ENCODE measurements at places on chromosomes 1 and 21.

- DNase-seq: no peak
Measured at GRCh38 chr1:111761717-111762116, 6.0 kb downstream of the DDX20 start.

DNA sequence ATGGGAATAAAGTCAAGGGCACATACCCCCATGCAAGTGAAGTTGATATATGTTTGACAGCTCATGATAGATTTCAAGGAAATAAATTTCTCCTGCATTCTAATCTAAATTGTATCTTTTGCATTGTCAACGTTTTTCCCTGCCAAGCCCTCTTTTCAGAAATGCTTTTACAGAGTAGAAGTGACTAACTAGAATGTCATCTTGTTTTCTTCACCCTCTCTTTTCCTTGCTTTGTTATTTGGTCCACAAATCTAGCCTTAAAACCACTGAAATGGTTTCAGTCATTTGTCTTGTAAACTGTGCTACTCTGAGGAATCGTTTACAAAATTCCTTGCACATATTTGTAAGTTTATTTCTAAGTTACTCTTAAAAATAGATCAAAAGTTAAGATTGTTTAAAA is 600.8 kb upstream of the CXADR start:
- no peak for DNase-seq

DNA sequence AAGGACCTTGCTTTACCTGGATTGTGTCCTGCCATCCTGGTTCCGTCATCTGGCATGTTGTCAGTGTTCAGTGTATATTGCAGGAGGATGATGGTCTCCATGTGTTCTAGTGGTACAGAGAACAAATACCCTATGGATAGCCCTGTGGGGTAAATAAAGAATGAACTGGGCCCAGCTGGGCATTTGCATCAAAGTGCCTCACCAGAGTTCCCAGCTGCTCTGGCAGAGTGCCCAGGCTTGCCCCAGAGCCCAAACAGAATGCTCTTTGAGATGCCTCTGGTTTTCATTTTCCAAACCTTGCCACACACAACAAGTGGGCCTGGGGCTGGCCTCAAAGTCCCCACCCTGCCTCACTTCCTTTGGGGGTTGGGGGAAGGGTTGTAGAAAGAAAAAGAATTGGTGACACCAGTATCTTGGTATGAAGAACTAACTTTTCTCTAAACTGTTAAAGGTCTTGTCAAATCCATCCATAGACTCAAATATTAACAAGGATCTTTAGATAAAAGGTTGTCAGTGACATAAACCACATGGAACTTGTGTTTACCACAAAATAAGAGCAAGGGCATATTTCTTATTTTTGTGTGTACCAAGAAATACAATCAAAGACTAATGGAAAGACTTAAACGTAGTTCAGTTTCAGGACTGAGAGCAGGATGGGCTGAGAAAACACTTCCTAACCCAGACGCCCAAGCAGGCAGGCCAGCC is 82.2 kb downstream of the LMO4 start:
- no peak for DNase-seq

DNA sequence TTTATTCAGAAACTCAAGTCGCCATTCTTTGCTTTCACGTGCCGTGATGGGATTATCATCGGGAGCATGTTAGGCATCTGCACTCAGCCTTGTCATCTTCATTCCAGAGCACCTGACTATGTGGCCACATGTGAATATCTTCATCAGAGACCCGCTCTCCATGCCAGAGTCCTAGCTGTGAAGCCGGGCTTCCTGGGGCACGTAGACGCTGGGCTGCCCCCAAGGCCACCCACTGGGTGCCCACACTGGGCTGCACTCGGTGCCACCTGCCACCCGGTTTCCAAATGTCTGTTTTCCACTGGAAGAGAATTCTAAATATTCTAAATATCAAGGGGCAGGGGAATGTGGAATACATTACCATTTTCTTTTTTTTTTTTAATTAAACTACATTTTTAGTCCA is 43.8 kb downstream of the SLC37A1 start:
- no peak for DNase-seq

DNA sequence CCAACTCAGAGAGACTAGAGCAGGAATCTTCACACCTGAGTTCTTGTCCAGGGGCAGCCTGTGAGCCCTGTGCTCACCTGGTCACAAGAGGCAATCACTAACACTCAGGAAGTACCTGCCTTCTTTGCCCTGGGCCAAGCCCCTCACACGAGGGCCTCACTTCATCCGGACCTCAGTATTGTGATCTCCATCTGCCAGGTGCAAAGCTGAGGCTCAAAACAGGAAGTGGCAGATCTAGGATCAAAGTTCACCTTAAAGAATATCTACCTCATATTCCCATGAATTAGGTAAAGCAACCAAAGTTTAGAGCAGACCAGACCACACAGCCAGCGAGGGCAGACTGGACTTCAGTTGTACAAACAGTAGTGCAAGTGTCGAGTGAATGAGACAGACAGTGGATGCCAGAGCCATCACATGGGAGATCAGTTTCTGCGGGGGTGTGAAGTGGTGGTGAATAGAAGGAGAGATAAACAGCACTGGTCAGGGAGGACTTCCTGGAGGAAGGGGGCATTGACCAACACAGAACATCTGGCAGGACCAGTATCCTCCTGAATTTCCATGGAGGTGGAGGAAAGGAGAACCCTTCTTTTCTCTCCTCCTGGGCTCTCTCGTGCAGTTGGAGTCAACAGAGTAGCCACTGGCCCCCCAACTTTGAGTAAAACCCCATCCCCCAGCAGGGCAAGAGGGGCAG is 116.6 kb upstream of the ZBTB40 start:
- DNase-seq: no peak

DNA sequence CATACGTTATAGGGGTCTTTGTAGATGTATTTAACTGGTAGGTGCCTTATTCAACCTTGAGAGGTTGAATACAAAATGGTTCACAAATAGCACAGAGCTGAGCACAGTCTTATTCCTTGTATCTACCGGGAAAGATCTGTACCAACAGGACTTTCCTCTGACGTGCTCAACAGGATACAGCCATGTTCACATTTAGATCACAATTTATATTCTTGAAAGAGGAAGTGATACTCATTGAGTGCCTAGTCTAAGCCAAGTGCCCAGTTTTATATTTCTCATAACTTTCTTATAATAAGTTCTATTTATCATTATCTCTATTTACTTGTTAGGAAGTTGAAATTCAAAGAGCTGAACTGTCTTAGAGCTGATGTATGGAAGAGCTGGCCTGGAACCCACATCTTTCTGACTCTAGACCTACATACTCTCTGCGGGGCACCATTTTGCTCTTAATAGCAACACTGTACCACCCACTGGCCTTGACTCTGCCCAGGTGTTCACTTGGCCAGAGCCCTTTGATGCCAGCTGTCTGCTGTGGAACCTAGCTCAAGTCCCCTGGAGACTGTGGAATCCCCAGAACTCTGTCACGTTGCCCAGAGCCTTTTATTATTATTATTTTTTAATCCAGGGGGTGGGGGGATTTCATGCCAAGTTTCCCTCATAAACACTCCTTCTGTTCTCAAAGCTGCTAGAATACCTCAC is 156.2 kb downstream of the TPR start:
- no peak for DNase-seq

GRCh38 chr1:244837597-244838258 is 2.3 kb downstream of the COX20 start:
- no peak for DNase-seq

DNA sequence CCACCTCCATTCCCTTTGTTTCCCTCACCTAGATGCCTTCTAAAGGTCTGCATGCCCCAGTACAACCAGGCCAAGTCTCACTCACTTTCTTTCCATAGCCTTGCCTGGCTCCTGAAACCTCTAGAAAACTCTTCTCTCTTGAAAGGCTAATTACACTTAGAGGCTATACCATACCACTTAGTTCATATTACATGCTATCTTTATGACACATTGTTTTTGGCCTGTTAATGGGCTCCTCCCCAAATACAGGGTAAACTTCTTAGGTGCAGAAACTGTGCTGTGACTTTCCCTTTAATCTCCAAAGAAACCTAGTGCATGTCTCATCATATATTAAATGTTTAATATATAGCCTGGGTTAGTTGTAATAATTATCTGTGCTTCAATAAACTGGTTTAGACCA is 56.6 kb upstream of the C1orf105 start:
- no peak for DNase-seq

GRCh38 chr1:37497832-37498231 is 16.7 kb downstream of the MEAF6 start:
- no peak for DNase-seq

- no peak for DNase-seq
Measured at GRCh38 chr21:36075953-36076352, 6.1 kb downstream of the CBR1 start.

- no peak for DNase-seq
Measured at GRCh38 chr1:101259744-101260148, 22.9 kb downstream of the S1PR1 start.

DNA sequence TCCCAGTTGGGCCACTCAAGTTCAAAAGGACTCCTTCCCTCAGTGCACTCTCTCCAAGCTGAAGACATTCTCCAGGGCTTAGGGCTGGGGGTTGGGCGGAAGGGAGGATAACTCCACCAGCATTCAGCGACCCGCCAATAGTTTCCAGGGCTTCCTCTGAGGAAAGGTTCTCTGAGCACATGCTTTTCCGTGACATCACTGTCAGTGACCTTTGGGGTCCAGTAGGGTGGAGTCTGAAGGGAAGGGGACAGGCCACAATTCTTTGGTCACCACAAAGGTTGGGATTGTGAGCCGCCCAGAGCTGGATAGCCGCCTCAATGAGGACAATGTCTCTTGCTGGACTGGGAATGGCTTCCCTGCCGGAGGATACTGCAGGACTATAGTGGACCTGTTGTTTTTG is 22.8 kb upstream of the RXRG start:
- DNase-seq: no peak

DNA sequence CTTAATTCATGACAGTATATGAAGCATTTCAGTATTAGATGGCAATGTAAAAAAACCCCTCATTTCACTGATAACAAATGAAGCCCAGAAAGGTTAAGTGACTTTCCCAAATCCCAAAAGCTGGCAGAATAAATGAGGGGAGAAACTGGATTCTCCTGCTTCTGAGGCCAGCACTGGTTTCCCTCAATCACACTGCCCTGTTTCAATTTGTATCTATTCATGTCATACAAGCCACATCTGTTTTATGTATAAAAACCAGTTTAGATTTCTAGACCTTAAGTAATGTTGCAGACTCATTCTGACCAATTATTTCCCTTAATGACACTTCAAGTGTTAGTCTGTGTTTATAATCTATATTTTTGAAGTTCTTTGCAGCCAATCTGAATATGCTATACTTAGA is 16.8 kb downstream of the PLPPR4 start:
- no peak for DNase-seq

DNA sequence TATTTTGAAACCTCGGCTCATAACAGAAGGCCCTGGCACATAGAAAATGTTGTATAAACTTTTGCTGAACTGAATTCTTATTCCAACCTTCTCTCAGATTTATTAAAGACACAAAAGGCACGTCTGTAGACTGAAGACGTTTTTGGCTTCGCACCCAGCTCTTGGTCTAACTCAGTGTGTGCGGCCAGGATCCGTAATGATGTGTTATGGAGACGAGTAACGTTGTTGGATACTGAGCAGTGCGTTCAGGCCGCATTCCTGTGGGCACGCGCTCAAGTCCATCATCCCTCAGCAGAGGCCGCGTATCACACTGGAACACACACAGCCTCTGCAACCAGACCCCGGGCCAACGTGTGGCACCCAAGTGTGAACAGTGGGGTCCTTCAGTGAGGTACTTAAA is 154.8 kb upstream of the RAB4A start:
- DNase-seq: no peak

- no peak for DNase-seq
Measured at GRCh38 chr1:96104906-96105305, 616.7 kb upstream of the PTBP2 start.

- no peak for DNase-seq
Measured at GRCh38 chr1:206573319-206573718, 38.9 kb downstream of the EIF2D start.

- DNase-seq: no peak
Measured at GRCh38 chr1:248926401-248927182, 20.6 kb downstream of the PGBD2 start.

- DNase-seq: no peak
Measured at GRCh38 chr1:88562991-88563390, 121.1 kb upstream of the PKN2 start.

DNA sequence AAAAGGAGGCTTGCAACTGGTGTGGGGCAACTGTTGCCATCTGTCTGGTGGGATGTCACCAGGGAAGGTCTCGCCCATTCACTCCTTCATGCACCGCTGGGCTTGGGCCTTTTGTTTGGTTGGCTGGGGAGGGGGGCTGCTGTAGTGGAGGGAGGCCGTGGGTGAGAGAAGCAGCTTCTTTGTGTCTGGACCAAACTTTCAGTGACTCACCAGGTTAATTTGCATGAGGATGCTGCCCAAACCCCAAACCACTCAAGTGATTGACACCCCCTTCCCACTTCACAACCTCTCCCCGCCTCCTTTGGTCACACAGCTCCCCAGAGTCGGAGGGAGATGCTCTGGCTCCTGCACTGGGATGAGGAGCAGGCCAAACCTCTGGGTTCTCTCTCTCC is 19.7 kb downstream of the BTG2 start:
- no peak for DNase-seq

GRCh38 chr1:86377341-86377740 is 18.8 kb downstream of the ODF2L start:
- DNase-seq: no peak

All from left forelimb (tissue), 1 donor.